ENCODE measurements at places on chromosomes 7 and 10.

- peak; percentile 78 for DNase-seq
Measured at GRCh38 chr7:106176414-106177299, 64.5 kb upstream of the SYPL1 start.

DNA sequence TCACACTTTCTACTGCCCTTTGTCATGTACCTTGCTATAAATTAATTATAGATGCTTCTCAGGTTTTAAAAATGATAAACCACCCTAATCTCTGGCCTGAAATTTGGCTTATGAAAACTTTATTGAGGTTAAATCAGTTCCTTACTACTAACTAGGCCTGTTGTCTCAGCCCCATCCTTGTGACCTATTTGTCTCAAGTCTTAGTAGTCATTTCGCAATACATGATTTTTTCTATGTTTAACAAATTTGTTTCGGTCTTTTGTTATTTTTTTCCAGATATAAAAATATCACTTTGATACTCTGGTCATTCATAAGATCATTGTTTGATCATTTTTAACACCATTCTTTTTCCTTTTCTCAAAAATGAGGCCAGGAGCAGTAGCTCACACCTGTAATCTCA is 411.6 kb downstream of the GFRA1 start:
- no peak for DNase-seq

DNA sequence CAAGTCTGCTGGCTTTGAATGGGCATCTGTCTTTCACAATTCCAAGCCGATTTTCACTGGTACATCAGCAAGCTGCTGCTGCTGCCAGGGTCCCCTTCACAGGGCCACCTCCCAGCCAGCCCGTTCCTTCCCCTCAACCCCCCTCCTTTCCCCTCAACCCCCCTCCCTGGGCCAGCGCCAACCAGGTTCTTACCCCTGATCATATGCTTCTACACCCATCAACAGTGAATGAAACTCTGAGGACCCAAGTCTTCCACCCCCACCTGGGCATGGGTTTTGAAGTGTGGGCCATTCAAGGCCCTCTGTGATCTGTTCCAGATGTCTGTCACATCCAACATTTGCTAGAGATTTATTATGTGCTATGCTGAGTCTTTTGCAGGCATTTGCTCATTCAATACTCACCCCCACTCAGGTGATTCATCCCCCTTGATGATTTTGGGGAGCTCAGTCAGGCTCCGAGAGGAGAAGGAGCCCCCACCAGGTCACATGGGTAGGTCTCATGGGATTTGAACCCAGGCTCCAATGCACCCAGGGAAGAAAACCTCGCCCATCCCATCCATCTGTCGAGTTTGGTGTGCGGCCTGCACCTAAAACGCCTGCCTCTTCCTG is 52.7 kb upstream of the FOXK1 start:
- no peak for DNase-seq

DNA sequence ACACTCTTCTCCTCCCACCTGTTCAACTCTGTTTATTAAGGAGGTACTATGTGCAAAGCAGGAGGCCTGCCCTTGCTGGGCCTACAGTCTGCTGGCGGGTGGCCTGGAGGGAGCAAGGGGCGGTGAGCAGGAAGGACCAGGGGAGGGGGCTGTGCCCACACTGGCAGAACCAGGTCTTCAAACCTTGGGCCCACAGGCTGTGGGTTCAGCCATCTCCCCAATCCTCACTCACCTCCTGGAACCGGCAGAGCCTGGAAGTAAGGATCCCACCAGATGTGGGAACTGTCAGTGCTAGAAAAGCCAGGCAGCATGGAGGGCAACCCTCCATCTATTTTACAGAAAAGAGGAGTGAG is 50.8 kb downstream of the CAMK2B start:
- no peak for DNase-seq

GRCh38 chr10:132632091-132632561 is 94.5 kb downstream of the INPP5A start:
- DNase-seq: no peak

DNA sequence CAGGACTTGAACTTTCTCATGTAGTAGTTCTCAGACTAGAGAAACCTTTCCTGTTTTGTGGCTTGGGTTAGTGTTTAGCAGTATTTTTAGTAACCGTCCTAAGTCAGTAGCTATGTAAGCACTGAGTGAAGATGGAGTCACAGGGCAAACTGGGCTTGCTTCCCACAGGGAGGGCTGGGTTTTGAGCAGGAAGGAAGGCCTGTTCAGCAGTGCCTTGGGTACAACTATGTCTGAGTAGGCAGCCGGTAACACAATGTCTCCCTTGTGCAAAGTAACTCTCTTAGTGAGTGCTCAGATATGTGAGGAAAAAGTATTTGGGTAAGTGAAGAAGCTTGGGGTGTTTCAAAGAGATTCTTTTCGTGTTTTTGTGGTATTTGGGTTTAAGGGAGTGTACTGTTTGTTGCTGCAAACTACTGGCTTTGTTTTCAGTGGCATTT is 96.4 kb downstream of the CCSER2 start:
- peak; percentile 60 for DNase-seq

- DNase-seq: peak; percentile 41
Measured at GRCh38 chr7:47636433-47637175, 54.7 kb upstream of the TNS3 start.

DNA sequence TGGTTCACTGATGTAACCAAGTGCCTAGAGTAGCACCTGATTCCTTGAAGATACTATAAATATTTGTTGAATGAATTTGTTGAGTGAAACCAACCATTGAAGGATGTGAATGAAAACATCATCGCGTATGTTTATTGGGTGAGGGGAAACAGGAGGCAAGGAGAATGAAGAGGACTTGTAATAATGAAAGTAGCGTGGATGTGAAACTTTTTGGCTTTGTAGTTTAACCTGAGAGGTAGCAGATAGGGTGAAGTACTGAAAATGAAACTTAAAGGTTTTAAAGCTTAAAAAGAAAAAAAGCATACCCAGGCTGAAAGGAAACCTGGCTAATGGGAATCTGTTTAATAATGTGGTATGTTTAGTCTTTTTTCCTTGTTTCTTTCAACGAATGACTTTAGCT is 5.2 kb downstream of the CCNY start:
- no peak for DNase-seq

DNA sequence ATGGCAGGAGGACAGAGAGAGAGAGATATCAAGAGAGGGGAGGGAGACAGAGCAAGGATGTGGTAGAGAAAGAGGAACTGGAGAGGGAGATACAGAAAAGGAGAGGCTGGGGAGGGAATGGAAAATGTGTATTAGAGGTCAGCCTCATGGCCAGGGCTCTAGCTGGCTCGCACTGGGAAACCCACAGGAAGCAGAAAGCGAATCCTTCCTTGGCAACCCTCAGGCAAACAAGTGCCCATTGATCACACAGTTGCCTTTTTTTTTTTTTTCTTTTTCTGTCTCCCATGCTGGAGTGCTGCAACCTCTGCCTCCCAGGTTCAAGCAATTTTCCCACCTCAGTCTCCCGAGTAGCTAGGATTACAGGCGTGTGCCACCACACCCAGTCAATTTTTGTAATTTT is 391.2 kb downstream of the TYW1 start:
- DNase-seq: no peak

DNA sequence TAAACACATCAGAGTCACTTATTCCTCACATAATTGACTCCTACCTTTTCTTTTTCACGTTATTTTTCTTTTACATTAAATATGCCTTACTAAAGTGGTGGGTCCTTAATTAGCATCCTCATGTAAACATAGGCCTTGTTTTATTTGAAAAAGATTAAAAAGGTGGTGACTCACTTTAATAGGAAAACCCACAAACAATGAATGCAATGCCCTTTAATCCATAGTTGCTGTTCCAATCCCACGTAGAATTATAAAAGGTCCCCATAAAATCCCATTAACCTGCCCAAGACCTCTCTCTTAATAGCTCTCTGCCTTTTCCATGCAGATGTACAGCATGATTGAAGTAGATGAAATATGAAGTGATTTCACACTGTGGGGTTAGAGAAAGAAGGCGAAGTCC is 32.2 kb downstream of the SLC16A12 start:
- no peak for DNase-seq

GRCh38 chr7:27600247-27600646 is 62.4 kb downstream of the HIBADH start:
- no peak for DNase-seq

- peak; percentile 36 for DNase-seq
Measured at GRCh38 chr7:149714910-149715471, 58.4 kb downstream of the ZNF467 start.

DNA sequence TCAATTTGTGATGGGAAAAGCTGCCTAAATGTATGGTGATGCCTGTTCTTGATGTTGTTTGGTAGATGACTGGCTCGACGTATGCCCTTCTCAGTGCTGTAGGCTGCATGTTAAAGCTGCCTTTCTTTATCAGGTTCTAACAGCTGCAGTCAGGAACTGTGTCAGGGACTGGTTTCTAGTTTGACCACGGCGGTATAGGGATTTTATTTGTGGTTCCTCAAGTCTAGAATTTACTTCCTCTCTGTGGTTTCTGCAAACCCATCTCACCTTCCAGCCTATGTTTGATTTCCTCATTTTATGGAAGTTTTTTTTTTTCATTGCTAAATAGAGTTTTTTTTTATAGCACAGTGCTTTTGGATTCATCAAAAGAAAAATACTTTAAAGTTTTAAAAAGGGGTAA is 26.5 kb downstream of the LMTK2 start:
- no peak for DNase-seq

DNA sequence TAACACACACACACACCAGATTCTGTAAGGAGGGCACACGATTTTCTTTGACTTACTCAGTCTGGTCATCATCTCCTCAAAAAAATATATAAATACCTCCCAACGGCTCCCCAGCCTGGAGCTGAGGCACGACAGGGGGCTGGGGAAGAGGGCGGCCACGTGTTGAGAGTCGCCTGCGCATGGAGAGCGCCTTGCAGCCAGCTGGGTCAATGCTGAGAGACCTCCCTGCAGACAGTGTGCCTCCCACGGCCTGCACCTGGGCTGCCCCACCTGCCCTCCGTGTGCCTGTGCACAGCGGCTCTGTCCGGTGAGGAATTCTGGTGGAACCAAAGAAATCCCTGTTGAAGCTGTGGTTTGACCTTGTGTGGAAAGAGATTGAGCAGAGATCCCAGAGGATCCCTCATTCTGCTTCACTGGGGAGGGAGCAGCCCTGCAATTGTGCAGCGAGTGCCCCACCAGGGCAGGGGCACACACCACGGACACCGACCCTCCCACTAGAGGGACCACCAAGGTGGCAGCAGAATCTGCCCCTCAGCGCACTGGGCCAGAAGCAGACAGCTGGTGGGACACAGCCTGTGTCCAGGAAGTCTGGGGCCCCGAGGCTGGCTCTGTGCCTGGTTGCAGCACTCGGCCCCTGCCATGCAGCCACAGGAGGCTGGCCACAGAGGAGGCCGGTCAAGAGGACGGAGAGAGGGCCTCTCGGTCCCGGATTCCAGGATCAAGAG is 150.5 kb upstream of the PPP2R2D start:
- DNase-seq: no peak

DNA sequence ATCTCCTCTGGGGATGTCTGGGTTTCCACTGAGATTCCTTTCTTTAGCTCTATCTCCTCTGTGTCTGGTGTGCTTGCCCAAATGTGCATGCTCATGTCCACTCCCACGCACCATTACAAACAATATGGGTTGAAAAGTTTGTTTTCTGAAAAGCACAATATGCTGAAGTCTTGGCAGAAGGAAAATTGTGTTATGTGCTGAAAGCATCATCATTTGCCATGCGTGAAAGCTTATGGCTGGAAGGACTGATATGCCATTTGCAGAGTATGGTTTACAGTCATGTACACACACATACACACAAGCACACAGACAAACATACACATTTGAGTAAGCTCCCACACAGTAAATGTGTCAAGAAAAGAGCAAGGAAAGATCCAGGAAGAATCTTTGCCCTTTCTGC is 231.6 kb downstream of the SORCS3 start:
- no peak for DNase-seq

DNA sequence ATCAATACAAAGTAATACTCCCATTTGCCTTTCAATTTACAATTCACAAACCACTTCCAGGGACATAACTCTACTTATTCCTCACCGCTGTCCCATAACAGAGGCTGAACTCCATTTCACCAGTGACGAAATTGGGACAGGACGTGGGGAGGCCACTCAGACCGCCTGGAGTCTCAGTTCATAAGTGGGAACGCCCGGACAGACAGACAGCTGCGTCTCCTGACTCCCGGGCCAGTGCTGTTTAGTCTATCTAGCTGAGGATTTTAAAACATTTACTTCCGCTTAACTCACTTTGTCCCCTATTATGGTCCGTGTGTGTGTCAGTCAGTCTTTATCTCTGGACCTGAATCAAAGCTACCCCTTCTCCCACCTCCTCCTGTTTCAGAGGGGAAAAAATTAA is 67.4 kb upstream of the ZNF438 start:
- DNase-seq: no peak

DNA sequence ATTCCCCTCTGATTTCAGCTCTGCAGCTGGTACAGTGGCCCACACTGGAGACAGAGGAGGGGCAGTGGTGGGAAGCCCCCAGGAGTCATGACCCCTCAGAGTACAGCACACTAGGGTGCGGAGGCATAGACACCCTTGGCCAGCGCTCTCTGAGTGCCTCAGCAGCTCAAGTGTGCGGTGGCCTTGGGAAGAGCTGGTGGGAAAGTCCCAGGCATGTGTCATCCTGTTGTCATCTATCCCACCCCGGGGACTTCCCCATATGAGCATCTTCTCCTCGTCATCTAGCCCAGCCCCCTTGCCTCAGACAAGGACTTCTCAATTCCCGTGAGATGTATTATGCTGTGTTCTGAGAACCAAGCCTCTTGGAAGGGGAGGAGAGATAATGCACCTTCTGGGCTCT is 15.6 kb upstream of the PPIF start:
- DNase-seq: peak; percentile 82

- no peak for DNase-seq
Measured at GRCh38 chr10:79905322-79906314, 43.3 kb downstream of the SFTPD start.

DNA sequence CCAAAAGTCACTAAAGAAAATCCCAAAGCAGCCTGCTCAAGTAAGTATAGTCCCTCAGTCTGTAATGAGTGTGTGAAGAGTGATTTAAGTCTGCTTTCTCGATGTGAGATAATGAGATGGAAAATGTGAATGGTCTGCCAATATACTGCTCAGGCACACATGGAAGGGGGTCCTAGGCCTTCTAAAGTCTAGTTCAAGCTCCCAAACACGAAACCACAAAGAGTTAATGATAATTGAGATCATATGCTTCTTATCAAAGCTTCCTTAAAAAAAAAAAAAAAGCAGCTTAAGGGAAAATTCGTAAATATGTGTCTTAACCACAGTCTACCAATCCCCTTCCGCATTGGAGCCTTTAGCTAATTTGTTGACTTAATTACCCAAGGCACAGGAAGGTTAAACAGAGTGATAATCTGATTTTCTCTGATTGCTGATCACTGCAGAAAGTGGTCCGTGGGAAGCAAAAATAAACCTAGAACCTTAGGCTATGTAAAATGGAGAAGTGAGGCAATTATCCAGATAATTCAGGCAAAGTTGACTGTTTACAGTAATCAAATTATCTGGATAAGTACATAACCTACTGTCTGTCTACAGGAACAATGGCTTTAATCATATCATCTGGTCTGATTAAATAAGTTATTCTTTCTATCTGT is 172.9 kb downstream of the MBL2 start:
- DNase-seq: no peak

- DNase-seq: no peak
Measured at GRCh38 chr7:116354171-116354545, 143.8 kb downstream of the TES start.

- no peak for DNase-seq
Measured at GRCh38 chr7:108257954-108258353, 127.8 kb upstream of the LAMB4 start.
